Activated CD4-positive, alpha-beta T cell treated with anti-CD3 and anti-CD28 coated beads for 36 hours (primary cell): ENCODE measurements at places on chromosomes 2 and 18. TPM values are rescaled to one million over a fixed set of nuclear protein-coding genes. Genes with fewer than 3 reads are reported as not detected.

DNA sequence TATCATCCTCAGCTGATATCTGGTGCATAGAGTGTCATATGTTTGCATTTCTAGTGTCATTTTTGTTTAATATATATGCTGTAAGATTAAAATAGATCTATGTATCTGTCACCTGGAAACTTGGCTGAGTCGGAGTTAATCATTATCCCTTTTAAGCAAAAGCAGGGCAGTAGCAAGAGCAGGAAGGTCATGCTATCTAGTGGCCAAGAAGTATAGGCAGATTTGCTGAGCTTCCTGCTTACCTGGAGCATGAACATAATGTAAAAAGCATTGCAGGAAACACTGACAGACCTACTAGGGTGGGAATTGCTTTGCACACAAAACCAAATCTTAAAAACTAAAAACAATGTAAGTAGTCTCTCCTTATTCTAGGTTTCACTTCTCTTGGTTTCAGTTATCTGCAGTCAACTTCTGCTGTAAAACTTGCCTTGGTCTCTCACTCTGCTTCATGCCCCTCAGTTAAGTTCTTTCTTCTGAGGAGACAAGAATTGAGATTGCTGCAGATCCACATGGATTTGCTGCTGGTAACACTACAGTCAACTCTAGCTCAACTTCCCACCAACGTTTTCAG lies 295.3 kb downstream of the CDH7 start:
- no peaks in the 10 kb centered on the region for H3K4me1 ChIP-seq
- no peak overlapping the region for H3K4me3 ChIP-seq
- H3K36me3 ChIP-seq, result no peaks in the 10 kb centered on the region

DNA sequence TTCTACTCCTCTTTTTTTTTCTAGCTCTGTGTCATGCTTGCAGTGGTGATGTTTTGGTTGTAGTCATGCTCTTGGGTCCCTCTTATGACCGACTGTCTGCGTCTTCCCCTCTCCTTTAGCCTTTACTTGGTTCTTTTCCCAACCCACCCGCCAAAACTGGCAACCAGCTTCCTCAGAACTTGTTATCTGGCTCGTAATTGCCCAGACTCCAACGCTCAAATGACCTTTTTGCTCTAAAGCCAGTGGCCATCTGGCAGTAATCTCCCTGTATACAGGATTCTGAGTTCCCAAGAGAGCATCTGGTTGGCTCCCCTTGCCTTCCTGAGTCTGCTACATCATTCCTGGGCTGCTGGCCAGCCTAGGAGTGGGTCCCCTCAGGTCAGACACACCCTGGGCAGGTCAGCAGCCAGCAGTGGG lies 147.2 kb downstream of the MGAT5 start:
- DNase-seq, result no peak
- no peaks in the 10 kb centered on the region for H3K27me3 ChIP-seq
- H3K27ac ChIP-seq, result no peak overlapping the region
- no peak overlapping the region for H3K4me3 ChIP-seq
- H3K4me1 ChIP-seq, result no peaks in the 10 kb centered on the region

DNA sequence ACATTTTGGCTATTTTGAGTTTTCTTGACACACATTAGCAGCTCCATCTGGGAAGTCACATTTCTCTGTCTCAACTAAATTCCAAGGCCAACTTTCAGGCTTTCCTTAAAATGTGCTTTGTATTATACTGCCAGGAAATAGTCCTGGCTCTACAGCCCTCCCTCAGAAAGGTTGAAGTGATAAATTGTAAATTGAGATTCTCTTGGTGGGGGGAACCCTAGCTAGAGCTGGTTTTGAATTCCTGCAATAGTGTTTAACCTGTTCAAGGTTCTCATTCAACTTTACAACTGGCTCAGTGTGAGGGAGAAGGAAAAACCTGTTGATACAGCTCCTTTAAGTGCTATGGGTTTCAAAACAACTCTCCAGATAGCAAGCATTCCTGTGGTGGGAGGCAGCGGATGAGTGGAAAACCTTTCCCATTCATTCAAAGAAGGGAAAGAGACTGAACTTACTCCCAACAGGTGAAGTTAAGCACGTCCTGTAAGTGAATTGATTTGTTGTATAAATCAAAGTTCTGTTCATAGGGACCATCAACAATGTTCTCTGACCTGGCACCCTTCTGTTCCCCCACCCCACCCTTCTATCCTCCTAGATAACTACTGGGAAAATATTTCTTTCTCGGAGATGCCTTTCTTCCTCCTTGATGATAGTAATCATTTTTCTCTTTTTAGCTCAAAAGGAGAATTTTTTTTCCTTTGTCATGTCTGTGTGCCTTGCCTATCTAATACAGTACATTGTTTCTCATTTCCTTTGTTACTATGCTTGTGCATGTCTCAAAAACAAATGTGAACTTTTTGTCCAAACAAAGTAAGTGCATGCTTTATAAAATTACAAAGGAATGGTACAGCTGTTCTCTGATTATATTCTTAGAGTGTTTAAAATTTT lies 44.2 kb upstream of the SLC39A10 start:
- no peak overlapping the region for H3K4me3 ChIP-seq
- no peaks in the 10 kb centered on the region for H3K36me3 ChIP-seq
- no peaks in the 10 kb centered on the region for H3K27me3 ChIP-seq
- no peak for DNase-seq
- no peak overlapping the region for H3K27ac ChIP-seq

- H3K27me3 ChIP-seq, result peaks cover 2% of the 10 kb centered on the region
- no peaks in the 10 kb centered on the region for H3K36me3 ChIP-seq
- H3K4me1 ChIP-seq, result peaks cover 26% of the 10 kb centered on the region
- H3K4me3 ChIP-seq, result no peak overlapping the region
- DNase-seq, result peak; percentile 45
These were observed 30.0 kb downstream of the PMAIP1 start for GRCh38 chr18:59929621-59930295.

DNA sequence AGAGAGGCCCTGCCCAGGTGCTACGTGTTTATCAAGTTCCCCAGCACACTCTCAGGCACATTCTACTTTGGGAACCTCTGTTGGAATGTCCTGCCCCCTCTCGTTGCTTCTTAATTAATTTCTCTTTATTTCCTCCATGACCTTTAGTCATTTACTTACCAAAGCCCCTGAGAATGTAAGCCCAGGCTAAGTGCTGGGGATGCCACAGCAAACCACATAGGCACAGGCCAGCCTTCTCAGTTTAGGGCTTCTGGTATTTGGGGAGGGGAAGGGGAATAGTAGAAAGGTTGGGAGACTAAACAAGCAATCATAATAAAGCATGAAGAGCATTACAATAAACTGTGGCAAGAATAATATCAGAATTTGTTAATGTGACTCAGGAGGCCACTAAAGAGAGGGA lies 85.7 kb downstream of the EVA1A start:
- no peak for DNase-seq
- no peaks in the 10 kb centered on the region for H3K4me1 ChIP-seq
- H3K27ac ChIP-seq, result no peak overlapping the region

GRCh38 chr2:112187805-112188596 lies 49.8 kb downstream of the FBLN7 start:
- H3K4me3 ChIP-seq, result peak overlapping the region; percentile 62
- peak overlapping the region; percentile 96 for H3K27ac ChIP-seq
- no peaks in the 10 kb centered on the region for H3K27me3 ChIP-seq
- H3K4me1 ChIP-seq, result peaks cover 90% of the 10 kb centered on the region

GRCh38 chr2:224927011-224927410 lies 115.3 kb downstream of the DOCK10 start:
- peaks cover 99% of the 10 kb centered on the region for H3K4me1 ChIP-seq
- H3K27ac ChIP-seq, result peak overlapping the region; percentile 98
- no peaks in the 10 kb centered on the region for H3K27me3 ChIP-seq
- peak overlapping the region; percentile 60 for H3K4me3 ChIP-seq
- DNase-seq, result no peak

DNA sequence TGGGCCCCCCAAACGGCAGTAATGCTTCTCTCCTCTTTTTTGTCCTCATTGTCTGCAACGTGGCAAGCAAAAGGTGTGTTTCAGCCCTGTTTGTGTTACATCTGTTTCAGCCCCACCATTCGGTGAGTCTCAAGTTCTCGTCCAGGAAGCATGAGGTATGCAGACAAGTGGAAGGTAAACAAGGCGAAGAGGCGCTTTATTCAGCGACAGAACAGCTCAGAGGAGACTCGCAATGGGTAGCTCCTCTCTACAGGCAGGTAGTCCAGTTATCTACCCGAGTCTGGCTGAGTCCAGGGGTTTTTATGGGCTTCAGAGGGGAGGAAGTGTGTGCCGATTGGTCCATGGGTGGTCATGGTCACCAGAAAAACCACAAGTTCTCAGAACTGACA lies 733.4 kb upstream of the CDH7 start:
- no peak overlapping the region for H3K4me3 ChIP-seq
- no peak for DNase-seq
- no peaks in the 10 kb centered on the region for H3K27me3 ChIP-seq
- H3K27ac ChIP-seq, result no peak overlapping the region
- no peaks in the 10 kb centered on the region for H3K4me1 ChIP-seq

GRCh38 chr2:222269132-222269531 lies 29.7 kb downstream of the PAX3 start:
- no peak for DNase-seq
- no peaks in the 10 kb centered on the region for H3K4me1 ChIP-seq
- no peaks in the 10 kb centered on the region for H3K36me3 ChIP-seq
- no peak overlapping the region for H3K4me3 ChIP-seq
- H3K27me3 ChIP-seq, result peaks cover 20% of the 10 kb centered on the region

- no peak overlapping the region for H3K27ac ChIP-seq
- H3K36me3 ChIP-seq, result no peaks in the 10 kb centered on the region
- no peak overlapping the region for H3K4me3 ChIP-seq
These were observed 5.1 kb downstream of the RHOB start for GRCh38 chr2:20451761-20452499.

DNA sequence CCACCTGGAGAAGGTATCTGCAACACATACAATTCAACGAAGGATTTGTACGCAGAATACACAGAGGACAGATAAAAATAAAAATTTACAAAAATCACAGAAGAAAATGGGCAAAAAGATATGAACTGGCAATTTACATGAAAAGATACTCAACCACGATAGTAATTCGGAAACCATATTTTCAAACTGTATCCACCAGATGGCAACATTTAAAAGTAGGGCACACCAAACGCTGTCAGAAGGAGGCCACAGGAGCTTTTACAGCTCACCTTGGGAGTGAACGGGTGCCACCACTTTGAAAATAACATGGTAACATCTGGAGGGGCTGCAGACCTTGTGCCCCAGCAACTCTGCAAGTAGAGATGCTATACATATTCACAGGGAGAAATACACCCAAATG lies 9.8 kb downstream of the KIF1A start:
- no peaks in the 10 kb centered on the region for H3K36me3 ChIP-seq
- no peak for DNase-seq
- no peaks in the 10 kb centered on the region for H3K4me1 ChIP-seq

- DNase-seq, result peak; percentile 66
- H3K27ac ChIP-seq, result peak overlapping the region; percentile 90
- H3K4me1 ChIP-seq, result peaks cover 48% of the 10 kb centered on the region
- peak overlapping the region; percentile 82 for H3K4me3 ChIP-seq
- H3K36me3 ChIP-seq, result peaks cover 5% of the 10 kb centered on the region
These were observed 81.5 kb downstream of the CHRNA1 start for GRCh38 chr2:174682578-174683391.

- H3K27me3 ChIP-seq, result no peaks in the 10 kb centered on the region
- H3K27ac ChIP-seq, result no peak overlapping the region
- DNase-seq, result no peak
These were observed 632.9 kb upstream of the CELF4 start for GRCh38 chr18:38198526-38198925.

GRCh38 chr2:145076085-145076484 lies 556.2 kb upstream of the ZEB2 start:
- H3K36me3 ChIP-seq, result no peaks in the 10 kb centered on the region
- H3K4me1 ChIP-seq, result no peaks in the 10 kb centered on the region
- no peak for DNase-seq
- peaks cover 2% of the 10 kb centered on the region for H3K27me3 ChIP-seq

- no peak overlapping the region for H3K4me3 ChIP-seq
- no peaks in the 10 kb centered on the region for H3K36me3 ChIP-seq
- DNase-seq, result no peak
- no peak overlapping the region for H3K27ac ChIP-seq
These were observed 316.0 kb downstream of the TXNL1 start for GRCh38 chr18:56322406-56322805.

DNA sequence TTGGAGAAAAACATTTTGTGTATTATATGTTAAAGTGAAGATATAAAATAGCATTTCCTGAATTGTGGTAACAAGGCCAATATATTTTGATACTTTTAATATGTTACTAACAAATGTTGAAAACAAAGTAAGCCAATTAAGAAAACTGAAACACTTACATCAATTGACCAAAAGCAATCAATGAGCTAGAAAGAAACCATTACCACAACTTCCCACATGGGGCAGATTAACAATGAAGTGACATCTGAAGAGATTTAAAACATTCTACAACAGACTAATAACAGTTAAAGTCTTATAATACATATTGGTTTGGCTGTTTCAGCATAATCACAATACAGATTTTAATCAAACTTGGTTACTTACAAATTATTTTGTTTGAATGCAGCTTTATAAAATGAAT lies 282.4 kb upstream of the NETO1 start:
- DNase-seq, result no peak
- no peak overlapping the region for H3K27ac ChIP-seq
- H3K4me3 ChIP-seq, result no peak overlapping the region
- no peaks in the 10 kb centered on the region for H3K27me3 ChIP-seq

GRCh38 chr2:238255151-238255551 lies 15.3 kb upstream of the HES6 start:
- no peak overlapping the region for H3K27ac ChIP-seq
- no peak overlapping the region for H3K4me3 ChIP-seq
- DNase-seq, result no peak
- H3K36me3 ChIP-seq, result peaks cover 27% of the 10 kb centered on the region
- no peaks in the 10 kb centered on the region for H3K4me1 ChIP-seq

DNA sequence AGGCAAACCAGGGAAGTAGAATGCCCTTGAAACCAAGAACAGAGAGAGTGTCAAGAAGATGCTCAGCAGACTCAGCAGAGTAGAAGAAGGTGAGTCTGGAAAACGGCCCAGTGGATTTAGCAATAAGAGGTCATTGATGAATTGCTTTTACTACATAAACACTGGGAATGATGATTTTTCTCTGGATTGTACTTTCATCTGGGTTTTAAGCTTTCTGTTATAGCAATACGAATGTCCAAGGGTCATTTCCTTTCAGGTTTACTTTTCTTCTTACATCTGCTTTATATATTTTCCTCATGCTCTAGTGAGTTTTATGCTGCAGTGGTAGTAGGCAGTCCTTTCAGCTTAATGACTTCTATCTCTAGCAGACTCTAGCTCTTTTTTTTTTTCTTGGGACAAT lies 16.9 kb downstream of the EML6 start:
- H3K4me3 ChIP-seq, result no peak overlapping the region
- no peaks in the 10 kb centered on the region for H3K4me1 ChIP-seq
- H3K27ac ChIP-seq, result no peak overlapping the region

- H3K27ac ChIP-seq, result no peak overlapping the region
- no peaks in the 10 kb centered on the region for H3K27me3 ChIP-seq
- no peak for DNase-seq
- peaks cover 8% of the 10 kb centered on the region for H3K4me1 ChIP-seq
- H3K4me3 ChIP-seq, result no peak overlapping the region
- no peaks in the 10 kb centered on the region for H3K36me3 ChIP-seq
These were observed 3.6 kb upstream of the SMARCAL1 start for GRCh38 chr2:216408426-216409290.

Gene FMNL2
- 3.0 TPM for total RNA-seq

Gene IL36RN
- total RNA-seq, result not detected

Gene VWA3B
- total RNA-seq, result not detected

Gene SPOPL
- total RNA-seq, result 9.4 TPM

Gene ATP8B1
- not detected for total RNA-seq

Gene AGXT
- total RNA-seq, result not detected

Gene FASTKD2
- 37.0 TPM for total RNA-seq

Gene SIX2
- not detected for total RNA-seq

Gene OTOS
- total RNA-seq, result not detected

Gene NCKAP5
- total RNA-seq, result not detected

Gene SFT2D3
- 2.8 TPM for total RNA-seq

Gene GAREM2
- 5.7 TPM for total RNA-seq

Gene METTL4
- 12.8 TPM for total RNA-seq

Gene THSD7B
- total RNA-seq, result not detected

Gene IL1RL1
- 0.27 TPM for total RNA-seq

Gene KLHL14
- total RNA-seq, result not detected

Gene CCDC148
- total RNA-seq, result 0.23 TPM
